ENCODE measurements at places on chromosomes 4 and X.

DNA sequence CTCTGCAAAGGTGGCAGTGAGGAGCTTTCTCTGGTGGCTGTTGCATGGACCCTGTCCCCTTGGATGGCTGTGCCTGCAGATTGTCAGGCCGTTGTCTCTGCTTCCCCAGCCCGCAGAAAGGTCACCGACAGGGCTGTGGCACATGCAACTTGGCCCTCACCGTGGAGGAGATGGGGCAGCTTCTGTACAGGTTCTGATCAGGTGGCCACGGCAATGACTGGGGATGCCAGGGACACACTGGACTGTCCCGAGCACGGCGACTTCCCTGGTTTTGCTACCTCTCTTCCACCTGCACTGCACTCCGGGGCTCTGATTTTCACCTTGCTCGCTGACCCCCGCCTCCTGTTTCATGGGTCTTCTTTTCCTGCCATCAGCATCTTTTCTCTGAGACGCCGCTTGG, 43.5 kb downstream of the DCTD start:
- no peak for DNase-seq

GRCh38 chr4:73705056-73705432, 35.3 kb upstream of the CXCL8 start:
- DNase-seq = no peak

DNA sequence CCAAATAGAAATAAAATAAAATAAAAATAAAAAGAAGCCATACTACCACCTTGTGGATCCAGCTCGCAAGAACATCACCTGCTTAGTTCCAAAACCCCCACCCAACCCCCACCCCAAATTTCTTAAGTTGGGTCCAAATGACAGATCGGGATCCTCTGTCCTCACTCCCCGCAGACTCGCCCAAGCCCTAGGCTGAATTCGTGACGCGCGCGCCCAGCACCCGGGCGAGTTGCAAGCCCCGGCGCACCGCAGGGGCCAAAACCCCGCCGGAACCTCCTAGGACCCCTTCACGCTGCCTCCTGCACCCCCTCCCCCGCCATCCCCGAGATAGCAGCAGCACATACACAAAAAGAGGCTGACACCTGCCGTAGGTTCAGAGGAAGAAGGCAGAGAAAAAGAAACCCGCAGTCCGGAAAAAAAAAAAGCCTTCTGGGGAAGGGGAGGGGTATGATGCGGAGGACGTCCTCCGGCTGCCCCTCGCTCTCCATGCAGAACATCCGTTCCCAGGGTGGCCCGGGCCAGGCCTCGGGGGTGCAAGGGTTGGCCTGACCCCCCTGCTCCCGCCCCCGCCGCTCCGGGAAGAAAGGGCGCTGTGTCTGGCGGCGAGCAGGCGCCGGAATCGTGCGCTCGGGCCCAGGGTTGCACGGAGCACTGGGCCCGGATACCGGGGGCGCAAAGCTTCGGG, 2.6 kb downstream of the NLGN4X start:
- DNase-seq = no peak

DNA sequence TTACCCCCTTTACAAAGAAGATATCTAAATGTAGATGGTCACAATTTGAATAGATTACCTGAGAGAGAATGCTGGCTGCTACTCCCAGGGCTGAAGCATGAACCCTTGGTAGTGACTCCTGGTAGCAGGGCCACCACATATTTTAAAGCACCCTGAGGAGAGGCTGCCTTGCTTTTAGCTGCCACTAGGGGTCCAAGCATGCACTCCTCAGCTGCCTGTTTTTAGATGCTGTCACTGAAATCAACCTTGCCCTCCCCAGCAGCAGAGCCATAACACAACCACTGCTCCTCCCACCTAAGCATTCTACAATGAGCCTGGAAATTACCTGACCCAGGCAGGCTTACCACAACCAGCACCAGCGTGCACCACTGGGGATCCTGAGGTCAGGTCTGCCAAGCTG, 850.9 kb downstream of the FAM133A start:
- DNase-seq = no peak

DNA sequence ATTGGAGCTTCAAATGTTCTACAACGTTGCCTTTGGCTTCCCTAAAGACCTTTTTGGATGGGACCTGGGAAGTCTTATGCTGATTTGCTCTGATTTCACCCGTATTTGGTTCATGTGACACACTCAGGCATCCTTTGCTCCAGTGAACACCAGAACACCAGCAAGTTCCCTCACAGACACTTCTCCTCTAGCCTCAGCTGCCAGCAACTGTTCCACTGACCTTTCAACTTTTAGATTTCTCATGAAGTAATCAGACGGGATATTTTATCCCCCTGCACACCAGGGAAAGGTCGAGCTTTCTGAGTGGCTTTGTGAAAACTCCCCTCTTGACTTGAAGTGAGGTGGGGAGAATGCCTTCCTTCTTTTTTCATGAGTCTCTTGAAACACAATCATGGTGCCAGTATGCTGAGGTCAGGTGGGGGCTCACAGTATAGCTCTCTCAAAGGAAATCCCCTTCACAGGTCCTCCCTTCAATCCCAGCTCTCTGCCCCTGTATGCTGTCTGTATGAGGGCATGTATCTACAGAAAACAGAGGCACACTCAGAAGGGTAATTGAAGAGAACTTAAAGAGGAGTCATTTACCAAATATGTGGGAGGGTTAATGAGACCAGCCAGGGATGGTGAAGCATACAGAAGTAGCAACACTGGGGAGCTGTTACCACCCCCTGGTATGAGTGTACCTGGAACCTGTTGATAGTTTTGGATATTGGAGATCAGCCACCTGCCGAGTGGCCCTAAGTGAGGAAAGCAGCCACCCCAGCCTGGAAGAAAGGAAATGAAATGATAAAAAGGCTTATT, 62.7 kb downstream of the FGFBP1 start:
- DNase-seq = no peak

DNA sequence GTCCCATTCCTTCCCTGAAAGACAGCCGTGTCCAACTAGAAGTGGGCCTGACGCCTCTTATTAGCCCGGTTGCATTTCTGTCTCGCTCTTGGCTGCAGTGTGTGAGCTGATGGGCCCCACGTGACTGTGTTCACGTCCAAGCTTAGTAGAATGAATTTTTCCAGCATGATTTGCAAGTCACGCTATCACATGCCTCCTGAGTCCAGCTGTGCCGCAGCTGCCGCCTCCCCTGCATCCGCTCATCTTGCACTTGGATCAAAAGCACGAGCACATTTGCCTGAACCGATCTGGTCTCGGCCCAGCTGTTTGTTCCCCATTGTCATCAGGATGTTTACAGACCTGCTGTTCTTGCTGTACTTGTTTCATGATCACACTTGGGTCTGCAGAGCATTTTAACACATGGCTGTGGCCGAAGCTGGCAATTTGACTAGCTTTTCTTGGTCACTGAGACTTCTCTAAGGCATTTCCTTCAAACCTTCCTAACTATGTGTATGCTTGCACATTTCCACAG, 126.5 kb downstream of the KIT start:
- DNase-seq = no peak

DNA sequence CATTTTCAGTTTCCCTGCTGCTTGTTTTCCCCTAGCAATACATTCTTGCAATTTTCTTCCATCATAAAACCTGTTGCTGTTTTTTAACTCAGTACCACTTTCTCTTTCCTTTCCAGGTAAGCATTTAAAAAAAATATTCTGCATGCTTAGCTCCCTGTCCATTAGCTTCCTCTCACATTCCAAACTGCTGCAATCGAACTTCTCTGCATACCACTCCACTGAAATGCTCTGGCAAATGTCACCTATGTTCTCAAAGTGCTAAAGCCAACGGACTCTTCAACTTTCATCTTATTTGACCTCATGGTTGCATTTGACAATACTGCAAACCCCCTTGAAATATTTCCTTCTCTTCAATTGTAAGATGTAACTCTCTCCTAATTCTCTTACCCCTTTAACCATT, 192.7 kb downstream of the ANAPC10 start:
- DNase-seq = no peak

DNA sequence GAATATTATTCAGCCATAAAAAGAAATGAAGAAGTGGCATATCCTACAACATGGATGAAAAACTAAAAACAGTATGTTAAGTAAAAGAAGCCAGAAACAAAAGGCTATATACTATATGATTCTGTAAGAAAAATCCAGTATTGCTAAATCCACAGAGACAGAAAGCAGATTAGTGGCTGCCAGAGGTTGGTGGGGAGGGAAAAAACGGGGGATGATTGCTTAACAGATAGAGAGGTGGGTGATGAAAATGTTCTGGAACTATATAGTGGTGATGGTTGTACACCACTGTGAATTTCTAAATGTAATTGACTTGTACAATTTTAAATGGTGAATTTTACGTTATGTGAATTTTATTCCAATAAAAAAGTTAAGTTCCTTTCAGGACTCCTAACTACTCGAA, 157.6 kb upstream of the SH3RF1 start:
- DNase-seq = no peak

DNA sequence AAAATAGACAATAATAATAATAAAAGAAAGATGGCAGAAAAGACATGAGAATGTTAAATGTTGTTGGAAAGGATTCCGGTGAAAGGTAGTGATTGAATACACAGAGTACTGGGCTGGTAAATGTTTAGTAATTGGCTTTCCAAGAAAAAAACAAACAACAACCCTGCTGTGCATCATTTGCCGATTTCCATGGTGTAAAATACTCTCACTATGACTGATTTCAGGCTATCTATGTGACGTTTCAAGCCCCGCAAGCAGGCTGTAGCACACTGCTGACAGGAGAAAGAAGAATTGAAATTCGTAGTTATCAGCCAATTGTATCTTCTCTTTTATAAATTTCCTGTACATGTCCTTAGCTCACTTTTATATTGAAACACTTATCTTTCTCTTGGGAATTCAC, 13.6 kb upstream of the SEPTIN6 start:
- DNase-seq = no peak

DNA sequence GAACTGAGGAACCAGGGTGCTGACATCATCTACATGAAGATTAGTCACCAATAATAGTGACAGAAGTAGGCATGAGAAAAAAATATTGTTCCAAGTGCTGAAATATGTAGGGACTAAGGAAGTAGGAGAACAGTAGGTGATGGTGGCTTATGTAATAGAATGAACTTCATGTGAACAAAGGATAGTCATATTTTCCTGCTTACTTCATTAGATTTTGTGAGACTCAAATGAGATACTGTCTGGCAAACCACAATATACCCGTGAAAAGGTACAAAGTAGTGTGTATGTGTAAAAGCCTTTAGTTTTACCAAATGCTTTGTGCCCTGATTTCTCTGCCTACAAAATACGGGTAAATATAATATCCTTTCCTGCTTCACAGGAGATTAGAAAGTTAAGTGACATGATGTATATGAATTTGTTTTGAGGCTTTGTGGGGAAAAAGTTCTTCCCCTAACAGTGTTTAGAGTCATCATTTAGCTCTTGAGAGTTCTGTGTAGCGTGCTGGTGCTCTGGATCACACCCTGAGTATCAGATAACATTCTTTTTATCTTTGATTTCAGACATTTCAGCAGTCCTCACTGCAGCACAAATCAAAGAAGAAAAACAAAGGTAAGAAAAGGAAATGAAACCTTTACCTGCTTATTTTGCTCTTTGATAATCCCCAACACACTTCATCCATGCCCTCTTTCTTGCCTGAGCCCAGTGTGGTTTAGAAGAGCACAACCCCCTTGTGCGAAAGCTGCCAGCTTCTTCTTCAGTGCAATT, 67.9 kb downstream of the KLHL34 start:
- DNase-seq = no peak

DNA sequence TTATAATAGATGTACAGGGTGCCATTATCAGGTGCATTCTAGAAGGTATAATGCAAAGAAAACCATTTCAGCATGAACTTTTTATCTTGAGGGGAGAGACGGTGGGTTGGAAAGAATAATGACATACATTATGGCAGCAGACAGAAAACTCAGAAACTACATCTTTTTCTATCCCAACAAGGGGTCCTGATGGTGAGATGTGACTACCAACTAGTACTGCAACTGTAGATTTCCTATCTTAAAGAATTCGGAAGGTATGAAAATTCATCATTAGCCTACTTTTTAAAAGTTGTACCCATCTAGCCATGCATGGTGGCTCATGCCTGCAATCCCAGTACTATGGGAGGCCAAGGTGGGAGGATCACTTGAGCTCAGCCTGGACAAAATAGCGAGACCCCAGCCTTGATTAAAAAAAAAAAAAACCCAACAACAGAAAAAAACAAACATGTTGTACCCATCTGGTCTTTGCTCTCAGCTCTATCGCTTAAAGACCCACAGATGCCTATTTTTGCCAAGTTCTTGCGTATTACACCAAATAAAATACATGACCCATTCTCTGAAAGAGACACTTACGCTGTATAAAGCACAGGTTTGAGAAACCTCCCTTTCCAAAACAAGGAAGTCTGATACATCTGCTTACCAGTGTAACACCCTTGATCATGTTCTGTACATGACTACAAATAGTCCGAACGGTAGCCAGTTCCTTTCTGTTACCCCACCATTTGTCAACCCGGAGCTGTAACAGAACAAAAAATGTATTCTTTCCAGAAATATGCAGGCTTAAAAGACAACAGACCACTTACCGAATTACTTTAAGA, 1.6 kb downstream of the RPL9 start:
- DNase-seq = no peak

DNA sequence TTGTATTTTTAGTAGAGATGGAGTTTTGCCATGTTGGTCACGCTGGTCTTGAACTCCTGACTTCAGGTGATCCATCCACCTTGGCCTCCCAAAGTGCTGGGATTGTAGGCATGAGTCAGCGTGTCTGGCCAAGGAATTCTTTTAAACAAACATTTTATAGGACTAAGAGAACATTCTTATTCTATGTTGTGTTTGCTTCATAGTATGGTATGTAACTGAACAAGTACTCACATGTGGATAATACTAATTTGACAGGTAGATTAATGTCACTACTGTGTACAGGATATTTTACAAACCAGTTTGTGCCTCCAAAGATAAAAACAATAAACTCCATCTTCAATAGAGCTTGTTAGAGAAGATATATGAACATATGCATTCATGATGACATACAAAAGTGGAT, 1353.4 kb downstream of the PCDH7 start:
- DNase-seq = no peak
